Omental fat pad (tissue), 4 donors: ENCODE measurements at places on chromosomes 13 and 19.

DNA sequence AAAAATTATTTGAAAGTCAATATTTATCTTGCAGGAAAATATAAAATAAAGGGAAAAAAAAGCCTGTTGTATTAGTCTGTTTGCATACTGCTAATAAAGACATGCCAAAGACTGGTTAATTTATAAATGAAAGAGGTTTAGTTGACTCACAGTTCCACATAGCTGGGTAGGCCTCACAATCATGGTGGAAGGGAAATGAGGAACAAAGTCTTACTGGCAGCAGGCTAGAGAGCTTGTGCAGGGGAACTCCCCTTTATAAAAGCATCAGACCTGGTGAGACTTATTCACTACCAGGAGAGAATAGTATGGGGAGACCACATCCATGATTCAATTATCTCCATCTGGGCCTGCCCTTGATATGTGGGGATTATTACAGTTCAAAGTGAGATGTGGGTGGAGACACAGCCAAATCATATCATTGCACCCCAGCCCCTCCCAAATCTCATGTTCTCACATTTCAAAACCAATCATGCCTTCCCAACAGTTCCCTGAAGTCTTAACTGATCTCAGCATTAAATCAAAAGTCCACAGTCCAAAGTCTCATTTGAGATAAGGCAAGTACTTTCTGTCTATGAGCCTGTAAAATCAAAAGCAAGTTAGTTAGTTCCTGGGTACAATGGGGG lies 1416.5 kb upstream of the SPRY2 start:
- no peak for DNase-seq

- DNase-seq = no peak
Observed at GRCh38 chr19:44576843-44577565, 36.4 kb upstream of the IGSF23 start.

DNA sequence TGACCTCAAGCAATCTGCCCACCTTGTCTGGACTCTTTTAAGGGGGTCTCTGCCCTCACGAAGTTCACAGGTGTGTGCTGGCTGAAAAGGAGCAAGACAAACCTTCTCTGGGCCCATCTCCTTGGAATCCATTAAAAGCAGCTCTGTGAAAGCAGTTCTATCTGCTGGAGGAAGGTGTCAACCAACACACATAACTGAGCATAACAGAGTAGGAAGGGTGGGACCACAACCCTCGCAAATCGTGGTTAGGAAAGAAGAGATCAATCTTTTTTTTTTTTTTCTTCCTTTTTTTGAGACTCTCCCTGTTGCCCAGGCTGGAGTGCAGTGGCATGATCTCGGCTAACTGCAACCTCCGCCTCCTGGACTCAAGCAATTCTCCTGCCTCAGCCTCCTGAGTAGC lies 1.4 kb downstream of the SUGP2 start:
- DNase-seq = no peak

GRCh38 chr13:97780486-97780885 lies 173.0 kb upstream of the IPO5 start:
- DNase-seq = no peak

DNA sequence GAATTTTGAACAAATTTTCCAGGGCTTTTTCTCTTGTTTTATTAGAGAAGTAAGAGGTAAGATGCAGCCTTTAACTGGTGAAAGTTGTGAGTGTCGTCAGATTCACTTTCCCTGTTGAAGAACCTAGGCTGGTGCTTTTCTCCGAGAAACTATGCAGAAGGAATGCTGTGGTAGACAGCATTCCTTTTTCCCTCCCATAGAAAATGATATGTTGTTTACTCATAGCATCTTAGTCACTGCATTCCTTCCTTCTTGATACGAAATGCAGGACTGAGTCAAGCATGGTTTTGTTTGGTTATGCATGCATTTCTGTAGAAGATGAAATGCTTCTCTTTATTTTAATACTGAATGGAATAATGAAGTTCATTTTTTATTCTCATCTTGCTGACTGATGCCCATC lies 3.4 kb downstream of the ITGBL1 start:
- DNase-seq = no peak

DNA sequence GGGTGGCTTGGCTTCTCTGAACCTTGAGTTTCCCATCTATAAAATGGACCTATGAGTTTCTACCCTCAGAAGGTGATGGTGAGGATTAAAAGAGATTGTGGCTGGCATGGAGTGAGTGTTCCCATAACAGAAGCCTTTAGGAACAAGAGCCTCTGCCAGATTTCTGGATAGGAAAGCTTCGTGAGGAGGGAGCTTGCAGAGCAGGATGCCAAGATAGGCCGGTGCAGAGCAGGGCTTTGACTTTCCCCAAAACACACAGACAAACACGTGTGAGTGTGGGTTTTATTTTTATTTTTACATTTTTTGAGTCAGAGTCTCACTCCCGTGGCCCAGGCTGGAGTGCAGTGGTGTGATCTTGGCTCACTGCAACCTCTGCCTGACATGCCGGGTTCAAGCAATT lies 3.7 kb upstream of the CNN1 start:
- no peak for DNase-seq

GRCh38 chr13:50893211-50893852 lies 16.3 kb upstream of the RNASEH2B start:
- no peak for DNase-seq

GRCh38 chr19:4566402-4567051 lies 7.0 kb upstream of the SEMA6B start:
- no peak for DNase-seq

- DNase-seq = no peak
Observed at GRCh38 chr19:38070573-38070972, 153.4 kb downstream of the DPF1 start.

DNA sequence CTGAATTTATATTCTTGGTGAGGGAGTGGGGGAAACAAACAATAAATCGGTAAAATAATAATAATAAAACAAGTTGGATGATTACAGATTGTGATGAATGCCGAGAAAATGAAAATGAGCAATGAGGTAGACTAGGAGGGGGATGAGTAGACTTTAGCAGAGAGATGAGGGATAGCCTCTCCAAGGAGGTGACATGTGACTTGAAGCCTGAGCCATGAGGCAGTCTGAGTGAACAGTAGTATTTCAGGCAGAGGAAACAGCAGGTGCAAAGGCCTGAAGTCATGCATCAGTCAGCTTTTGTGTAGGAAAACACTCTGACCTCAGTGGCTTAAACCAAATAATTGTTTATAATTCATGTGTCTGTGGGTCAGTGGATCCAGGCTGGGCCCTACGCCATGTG lies 4.6 kb downstream of the ZNF135 start:
- DNase-seq = no peak

GRCh38 chr13:60093425-60094019 lies 70.2 kb downstream of the DIAPH3 start:
- no peak for DNase-seq
